ENCODE measurements at places on chromosomes 4 and X.
A peak's percentile ranks its signal among the peaks of the same experiment; 100 is the strongest.

- DNase-seq: no peak
Observed at GRCh38 chr4:70768301-70768948, 46.7 kb downstream of the RUFY3 start.

DNA sequence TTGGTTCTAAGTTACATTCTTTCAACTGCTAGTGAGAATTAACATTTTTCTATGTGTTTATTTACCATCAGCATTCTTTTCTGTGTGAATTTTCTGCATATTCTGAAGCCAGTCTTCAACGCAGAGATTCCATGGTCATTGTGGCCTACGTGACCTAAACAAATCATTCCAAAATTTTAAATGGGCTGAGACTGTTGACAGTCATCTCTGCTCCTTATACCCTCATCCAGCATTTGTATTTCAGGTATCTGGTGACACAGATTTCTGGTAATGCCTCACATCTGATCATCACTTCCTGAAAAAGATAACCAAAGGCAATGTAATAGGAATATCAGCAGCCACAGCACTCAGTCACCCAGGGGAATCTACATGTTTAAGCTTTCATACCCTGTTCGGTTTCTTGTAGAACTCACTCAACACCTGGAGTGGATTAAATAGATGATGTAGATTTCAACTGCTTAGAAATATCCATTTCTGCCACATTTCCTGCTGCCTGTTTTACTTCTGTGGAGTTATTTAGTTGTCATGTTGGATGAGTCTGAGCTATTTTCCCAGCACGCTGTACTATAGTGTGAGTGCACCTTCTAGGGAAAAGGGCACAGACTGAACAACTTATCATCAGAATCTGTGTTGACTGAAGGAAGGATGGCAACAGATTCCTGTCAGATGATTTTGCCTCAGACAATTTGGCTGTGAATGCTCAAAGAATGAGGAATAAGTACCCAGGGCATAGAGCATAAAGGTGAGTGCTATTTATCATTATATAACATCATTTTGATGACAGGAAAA is 73.0 kb upstream of the HPGD start:
- no peak for DNase-seq

DNA sequence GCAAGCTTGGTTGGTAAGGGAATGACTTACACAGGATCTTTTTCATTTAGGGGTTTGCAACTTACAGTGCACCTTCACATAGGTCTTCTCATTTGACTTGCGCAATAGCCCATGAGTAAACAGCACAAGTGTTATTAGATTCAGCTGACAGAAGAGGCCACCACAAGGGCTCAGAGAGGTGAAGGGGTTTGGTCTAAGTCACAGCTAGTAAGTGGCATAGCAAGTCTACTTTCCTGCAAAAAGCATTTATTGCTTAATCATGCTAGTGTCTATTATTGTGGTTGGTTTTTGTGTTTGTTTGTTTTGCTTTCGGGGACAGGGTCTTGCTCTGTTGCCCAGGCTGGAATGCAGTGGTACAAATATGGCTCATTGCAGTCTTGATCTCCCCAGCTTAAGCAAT is 83.3 kb downstream of the SPRY1 start:
- DNase-seq: no peak

DNA sequence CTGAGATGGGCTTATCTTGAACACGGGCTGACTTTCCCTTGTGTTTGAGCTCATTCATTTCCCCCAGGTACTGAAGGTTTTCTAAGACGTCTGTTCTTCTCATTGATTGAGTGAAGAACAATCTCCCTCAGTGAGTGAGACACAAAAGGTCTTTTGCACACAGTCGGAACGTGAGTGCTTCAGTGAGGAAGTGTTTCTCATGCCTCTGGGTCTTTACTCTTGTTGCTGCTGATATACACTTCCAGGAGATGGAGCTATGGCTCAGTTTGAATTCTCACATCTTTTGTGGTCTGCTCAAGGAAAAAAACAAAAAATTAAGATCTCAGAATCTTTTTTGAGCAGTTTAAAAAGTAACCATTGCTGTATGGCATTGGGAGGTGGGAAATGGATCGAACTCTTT is 981.9 kb upstream of the TENM3 start:
- DNase-seq: no peak

- no peak for DNase-seq
Observed at GRCh38 chrX:103518571-103518970, 718 bp downstream of the RAB40A start.

GRCh38 chr4:55395218-55395528 is 584 bp upstream of the TMEM165 start:
- DNase-seq: no peak

DNA sequence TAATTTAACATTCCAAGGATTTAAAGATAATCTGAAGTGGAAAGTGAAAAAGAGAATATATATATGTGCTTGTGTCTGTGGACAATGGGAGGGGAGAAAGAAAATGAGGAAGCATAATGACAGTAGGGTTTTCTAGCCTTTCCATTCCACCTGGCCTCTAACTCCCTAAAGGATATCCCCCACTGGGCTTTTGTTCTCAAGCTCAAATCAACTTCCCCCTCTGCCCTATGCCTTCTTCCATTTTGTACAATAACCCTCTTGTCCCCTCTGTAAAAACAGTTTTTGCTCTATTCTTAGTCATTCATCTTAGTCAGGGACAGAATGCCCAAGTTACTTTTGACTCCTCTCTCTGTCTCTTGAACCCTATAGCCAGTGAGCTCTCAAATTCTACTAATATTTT is 23.6 kb downstream of the ANTXR2 start:
- DNase-seq: no peak

DNA sequence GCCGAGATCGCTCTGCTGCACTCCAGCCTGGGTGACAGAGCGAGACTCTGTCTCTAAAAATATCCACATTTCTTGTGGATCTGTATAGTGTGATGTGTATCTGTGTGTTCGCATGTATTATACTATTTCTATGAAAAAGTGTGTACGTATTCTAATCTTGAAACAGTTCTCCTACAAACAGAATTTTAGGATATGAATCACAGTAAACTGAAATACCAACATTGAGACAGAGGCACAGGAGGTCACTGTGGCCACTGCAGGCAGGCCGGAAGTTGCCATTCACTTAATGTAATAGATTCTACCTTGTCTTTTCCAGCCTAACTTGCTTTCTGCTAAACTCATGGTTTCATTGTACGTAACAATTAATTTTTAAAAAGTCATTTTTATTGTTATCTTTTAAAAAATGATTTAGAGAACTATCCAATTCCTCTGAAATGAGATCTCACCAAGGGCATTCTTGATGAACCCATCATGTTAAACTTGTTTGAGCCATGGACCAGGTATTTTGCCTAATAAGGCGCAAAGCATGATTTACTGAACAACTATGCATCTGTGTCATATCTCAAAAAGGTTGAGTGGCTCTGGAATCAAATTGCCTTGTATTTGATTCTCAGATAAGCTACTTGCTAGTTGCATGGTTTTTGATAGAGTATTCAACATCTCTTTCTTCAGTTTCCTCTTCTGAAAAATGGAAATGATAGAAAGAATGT is 154.9 kb upstream of the GYPA start:
- DNase-seq: no peak

DNA sequence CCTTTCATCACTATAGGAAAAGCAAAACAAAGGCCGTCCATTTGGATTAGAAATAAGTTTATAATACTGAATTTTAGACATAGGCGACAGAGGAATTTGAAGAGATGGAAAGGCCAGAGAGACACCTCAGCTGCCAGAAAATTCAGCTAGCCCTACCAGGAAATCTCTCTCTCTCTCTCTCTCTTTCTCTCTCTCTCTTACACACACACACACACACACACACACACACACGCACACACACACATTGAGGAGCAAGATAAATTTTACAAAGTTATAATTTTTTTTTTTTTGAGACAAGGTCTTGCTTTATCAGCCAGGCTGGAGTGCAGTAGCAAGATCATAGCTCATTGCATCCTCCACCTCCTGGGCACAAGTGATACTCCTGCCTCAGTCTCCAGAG is 1.4 kb downstream of the XK start:
- no peak for DNase-seq

DNA sequence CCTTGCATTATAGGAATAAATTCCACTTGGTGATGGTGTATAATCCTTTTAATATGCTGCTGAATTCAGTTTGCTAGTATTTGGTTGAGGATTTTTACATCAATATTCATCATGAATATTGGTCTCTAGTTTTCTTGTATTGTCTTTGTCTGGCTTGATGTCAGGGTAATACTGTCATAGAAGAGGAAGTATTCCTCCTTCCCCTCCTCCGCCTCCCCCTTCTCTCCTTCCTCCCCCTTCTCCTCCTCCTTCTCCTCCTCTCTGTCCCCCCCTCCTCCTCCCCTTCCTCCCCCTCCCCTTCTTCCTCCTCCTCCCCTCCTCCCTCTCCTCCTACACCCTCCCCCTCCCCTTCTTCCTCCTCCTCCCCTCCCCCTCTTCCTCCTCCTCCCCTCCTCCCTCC is 65.8 kb downstream of the RGS12 start:
- DNase-seq: no peak

DNA sequence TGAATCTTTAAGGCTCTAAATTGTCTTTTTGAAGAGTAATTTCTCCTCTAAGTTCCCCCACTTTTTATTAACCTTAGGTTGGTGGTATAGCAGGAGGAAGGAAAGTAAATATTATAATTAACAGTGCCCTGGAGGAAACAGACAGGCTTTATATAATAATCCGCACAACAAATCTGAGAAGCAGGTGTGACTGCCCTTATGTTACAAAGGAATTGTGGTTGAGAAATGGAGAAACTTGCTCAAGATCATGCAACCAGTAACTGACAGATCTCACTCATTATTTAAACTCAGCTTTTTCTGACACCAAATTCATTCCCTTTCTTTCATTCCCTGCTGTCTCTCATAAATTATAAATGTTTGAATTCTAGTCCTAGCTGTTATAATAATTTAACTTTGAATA is 282.0 kb downstream of the PPP3CA start:
- no peak for DNase-seq

GRCh38 chrX:259692-260355 is 21.4 kb upstream of the PLCXD1 start:
- peak; percentile 49 for DNase-seq

DNA sequence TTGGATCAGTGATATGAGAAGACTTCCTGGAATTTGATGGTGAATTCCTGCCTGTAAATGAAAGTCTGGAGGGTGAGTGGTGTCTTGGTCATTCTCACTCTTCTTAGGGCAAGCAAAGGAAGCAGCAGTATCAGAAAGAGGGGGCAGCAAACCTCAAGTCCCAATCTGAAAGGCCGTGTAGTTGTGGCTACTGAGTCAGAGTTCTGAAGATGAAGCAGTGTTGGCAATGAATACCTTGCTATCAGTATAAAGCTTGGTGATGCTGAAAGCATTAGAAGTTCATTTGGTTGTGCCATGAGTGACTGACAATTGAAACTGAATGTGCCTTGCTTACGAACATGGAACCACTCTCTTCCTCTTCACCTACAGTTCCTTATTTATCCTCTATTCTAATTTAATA is 35.0 kb upstream of the GLRA3 start:
- DNase-seq: no peak

GRCh38 chr4:8403173-8403753 is 37.3 kb downstream of the ACOX3 start:
- DNase-seq: peak; percentile 82

DNA sequence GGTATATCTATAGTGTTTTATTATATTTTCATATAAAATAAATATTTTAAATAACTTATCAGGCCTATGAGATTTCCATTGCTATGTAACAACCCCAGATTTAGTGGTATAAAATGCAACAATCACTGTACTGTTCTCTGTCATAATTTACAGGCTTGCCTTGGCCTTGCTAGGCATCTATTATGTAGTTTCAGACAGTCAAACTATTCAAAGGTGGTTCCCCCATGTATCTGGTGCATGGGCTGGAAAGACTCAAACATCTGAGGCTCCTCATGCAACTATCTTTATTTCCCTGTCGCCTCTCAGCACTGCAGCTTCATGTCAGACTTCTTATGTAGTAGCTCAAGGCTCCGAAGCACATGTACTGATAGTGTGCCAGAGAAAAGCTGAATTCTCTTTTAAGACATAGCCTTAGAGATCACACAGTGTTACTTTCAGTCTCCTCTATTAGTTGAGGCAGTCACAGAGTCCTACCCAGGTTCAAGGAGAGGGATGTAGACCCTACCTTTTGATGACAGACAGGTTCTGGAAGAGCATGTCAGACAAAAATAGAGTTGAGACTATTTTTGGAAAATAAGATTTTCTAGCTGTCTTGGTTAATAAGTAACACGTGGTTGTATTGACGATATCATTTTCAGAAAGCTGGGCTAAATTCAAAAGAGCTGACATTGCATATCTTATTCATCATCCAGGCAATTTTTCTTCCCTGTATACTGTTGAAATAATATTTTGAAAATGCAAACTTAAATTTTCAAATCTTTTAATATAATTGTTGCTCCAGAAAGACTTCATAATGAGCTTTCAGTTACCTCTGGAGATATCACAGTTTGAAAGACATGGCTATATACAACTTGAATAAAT is 19.4 kb downstream of the MTTP start:
- DNase-seq: no peak

DNA sequence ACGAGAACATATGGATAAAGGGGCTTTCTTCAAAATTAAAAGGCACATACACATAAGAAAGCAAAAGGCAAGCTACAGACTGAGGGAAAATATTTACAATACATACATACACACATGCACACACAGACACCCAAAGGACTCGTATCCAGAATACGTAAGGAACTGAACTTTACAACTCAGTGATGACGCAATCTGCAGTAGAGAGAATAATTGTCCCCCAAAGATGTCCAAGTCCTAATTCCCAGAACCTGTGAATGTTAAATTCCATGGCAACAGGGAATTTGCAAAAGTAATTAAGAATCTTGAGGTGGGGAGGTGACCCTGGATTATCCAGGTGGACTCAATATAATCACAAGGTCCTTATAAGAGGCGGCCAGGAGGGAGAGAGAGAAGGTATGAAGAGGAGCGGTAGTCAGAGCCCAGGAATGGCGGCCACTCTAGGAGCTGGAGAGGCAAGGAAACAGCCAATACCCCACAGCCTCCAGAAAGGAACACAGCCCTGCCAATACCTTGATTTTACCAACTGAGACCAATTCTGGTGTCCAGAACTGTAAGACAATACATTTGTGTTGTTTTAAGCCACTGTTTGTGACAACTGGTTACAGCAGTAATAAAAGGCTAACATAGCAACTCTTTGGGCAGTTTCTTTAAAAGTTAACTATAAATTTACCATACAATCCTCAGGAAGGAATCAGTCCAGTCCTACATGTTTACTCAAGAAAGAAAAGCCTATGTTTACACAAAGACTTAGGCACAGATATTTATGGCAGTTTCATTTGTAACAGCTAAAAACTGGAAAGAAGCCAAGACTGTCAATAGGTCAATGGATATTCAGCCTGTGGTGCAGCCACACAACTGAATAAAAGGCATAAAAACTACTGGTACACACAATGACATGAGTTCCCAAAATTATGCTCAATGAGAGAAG is 27.3 kb upstream of the STS start:
- DNase-seq: no peak

DNA sequence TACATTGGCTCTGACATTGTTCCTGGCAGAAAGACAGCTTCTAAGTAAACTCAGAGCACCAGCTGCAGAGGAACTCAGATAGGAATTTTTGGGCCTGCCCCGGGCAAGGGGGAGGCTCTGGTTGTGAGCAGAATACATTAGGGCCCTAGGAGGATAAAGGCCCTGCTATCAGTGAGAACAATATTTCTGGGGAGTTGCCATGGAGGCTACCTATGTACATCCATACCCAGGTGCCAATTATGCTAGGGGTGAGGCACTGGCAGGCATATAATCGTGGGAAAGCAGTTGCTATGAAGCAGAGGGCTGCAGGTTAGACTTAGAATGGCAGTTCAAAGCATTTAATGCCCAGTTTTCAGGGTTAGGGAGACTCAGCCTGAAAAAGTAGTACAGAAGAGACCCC is 273.5 kb upstream of the EDA2R start:
- DNase-seq: no peak
